ENCODE measurements at places on chromosomes 6 and 20.

DNA sequence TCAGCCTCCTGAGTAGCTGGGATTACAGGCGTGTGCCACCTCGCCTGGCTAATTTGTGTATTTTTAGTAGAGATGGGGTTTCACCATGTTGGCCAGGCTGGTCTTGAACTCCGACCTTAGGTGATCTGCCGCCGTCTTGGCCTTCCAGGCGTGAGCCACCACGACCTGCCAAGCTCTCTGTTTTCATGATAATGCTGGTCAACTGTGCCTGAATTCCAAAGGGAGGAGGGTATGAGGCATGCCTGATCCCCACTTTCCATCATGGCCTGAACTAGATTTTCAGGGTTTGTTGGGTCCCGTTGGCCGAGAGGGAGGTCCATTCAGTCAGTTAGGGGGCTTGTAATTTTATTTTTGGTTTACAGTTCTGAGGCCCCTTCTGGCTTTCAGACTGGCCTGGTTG, 28.0 kb upstream of the ANGPT4 start:
- DNase-seq: no peak

DNA sequence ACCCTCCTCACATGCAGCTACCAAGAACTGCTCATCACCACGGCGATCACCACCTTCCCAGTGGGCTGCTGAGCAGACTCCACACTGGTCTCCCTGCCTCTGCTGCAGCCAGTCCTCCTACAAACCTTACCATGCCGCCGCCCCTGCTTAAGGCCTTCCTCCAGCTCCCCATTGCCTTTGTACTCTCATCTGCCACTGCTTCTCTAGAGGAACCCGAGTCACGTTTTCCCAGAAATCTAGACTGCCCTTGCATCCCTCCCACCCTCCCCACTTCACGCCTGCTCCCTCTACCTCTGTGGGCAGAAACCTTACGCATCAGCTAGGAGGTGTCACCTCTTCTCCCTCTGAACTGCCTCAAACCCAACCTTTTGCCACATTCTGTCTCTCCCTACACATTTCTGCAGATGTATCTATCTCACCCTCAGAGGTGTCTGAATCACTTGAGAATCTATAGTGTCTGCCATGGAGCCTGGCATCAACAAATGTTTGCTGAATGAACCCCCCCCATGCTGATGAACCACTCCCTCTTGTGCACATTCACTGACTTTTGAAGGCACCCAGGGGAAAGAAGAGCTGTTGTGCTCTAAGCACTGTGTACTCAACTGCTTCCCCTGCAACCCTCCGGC, 4.3 kb downstream of the E2F1 start:
- DNase-seq: no peak

DNA sequence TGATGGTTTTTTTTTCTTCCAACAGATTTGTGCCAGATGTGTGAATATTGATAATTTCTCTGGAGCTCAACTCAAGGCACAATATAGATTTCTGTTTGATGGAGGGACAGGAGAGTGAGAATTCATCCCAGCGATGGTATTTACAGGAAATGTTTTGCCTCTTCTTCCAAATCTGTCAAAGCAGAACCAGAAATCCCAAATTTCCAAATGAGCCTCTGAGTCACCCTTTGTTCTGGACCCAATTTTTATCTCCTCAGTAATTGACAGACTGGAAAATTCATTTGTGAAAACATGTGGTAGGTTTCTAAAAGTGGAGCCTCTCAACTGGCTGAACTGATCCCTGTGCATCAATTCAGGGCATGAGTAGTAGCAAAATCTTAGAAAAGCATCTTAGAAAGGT, 223.2 kb upstream of the TSHZ2 start:
- DNase-seq: no peak

DNA sequence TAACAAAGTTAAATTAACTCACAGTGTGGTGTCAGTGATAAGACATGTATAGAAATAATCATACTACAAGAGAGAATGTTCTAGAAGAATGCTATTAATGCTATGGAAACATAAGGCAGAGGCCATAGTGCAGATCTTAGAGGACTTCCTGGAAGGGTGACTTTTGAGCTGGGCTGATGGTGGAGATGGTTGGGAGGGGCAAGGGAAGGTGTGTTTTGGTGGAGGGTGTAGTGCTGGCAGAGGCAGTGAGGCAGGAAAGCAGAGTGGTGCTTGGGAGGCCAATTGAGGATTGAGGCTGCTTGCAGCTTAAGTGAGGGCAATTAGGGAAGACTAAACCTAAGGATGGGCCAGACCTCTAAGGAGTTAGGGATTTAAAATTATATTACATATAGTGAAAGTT, 58.5 kb upstream of the FNDC1 start:
- DNase-seq: no peak

GRCh38 chr6:5726976-5727718, 279.6 kb downstream of the NRN1 start:
- no peak for DNase-seq

GRCh38 chr20:38062890-38063289, 29.3 kb downstream of the RPRD1B start:
- no peak for DNase-seq

- no peak for DNase-seq
These were observed 10.3 kb downstream of the REPS1 start for GRCh38 chr6:138977646-138978167.
